ENCODE measurements at places on chromosomes 11 and 22.

DNA sequence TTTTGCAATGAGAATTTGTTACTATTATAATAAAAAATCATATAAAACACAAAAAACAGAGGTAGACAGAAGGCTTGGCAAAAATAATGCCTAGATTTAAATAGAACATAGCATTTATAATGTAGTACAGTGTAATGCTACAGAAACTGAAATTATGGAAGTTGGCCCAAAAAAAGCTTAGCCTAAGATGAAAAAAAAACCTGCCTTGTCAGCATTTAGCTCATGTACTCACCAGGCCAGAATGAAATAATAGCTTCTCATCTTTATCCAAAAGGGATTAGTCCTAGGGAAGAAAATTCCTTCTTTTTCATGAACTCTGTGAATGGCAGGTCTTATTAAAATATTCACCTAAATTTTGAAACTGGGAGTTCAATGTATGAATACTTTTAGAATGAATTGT, 951.1 kb downstream of the LRRC4C start:
- DNase-seq = no peak

DNA sequence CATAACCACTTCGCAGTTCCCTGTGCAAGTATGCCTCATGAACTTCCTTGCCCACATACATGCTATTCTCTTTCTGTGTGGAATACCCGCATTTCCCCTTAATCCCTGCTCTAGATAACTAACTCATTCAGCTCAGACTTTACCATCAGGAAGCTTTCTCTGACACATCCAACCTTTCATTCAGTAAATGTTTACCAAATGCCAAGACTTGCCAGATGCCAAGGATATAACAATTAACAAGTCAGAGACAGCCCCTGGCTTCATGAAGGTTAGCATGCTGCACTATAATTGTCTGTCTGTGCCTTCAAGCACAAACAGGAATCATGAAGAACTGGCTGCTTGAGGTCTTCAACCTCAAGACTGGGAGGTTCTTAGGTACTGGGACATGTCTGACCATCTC, 71.2 kb upstream of the GDPD4 start:
- no peak for DNase-seq

DNA sequence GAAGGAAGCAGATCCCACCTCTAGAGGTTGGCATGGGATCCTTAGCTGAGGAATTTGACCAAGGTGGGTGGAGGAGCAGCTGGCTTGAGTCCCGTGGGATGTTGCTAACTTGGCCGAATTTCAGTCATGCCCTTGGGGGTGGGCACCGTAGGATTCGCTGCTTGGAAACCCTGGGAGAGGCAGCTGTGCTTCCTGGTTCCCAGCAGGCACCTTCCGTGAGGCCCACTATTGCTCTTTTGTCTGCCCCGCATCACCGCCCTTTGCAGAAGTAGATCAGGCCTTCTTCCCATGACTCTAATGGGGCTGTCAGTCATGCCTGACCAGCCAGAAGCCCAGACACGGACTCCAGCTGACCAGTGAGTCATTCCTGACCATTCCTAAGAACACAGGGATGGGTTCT, 292.3 kb upstream of the SYN3 start:
- DNase-seq = no peak

GRCh38 chr11:34002420-34002819, 49.1 kb upstream of the CAPRIN1 start:
- DNase-seq = no peak

- no peak for DNase-seq
These were observed 879.7 kb downstream of the JRKL start for GRCh38 chr11:97269527-97269926.

- DNase-seq = no peak
These were observed 8.0 kb downstream of the MRTFA start for GRCh38 chr22:40628354-40629042.

- no peak for DNase-seq
These were observed 102.9 kb downstream of the CTTN start for GRCh38 chr11:70501051-70501901.

- no peak for DNase-seq
These were observed 73.4 kb upstream of the YWHAH start for GRCh38 chr22:31870890-31871289.

- peak; percentile 39 for DNase-seq
These were observed 2.4 kb downstream of the ZDHHC24 start for GRCh38 chr11:66543263-66544107.

- no peak for DNase-seq
These were observed 84.9 kb downstream of the PRR5L start for GRCh38 chr11:36381015-36381360.

DNA sequence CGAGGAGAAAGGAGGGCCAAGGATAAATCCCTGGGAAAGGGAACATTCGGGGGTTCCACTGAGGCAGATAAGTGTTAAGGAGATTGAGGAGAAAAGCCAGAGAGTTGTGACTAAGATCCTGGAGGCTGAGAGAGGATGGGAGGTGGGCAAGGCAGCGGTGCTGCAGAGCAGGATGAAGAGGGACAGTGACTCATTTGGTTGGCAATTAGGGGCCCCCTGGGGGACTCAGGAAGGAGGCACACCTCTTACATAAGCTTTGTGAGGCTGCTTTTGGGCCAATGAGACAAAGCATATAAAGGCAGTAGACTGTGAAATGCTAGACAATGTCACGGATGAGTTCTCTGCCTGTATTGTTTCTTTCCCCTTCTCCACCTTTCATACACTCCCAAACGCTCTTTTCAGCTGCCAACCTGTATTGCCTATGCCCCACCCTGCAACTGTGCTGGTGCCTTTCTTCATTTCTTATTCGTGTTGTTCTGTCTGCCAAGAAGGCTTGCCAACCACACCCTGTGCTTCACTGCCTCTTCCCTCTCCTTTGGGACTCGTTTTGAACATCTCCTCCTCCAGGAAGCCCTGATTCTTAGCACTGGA, 246.8 kb upstream of the KIRREL3 start:
- DNase-seq = no peak

GRCh38 chr11:110286298-110287040, 9.9 kb downstream of the RDX start:
- DNase-seq = no peak

- DNase-seq = no peak
These were observed 1.3 kb downstream of the CSNK1E start for GRCh38 chr22:38315823-38316363.

DNA sequence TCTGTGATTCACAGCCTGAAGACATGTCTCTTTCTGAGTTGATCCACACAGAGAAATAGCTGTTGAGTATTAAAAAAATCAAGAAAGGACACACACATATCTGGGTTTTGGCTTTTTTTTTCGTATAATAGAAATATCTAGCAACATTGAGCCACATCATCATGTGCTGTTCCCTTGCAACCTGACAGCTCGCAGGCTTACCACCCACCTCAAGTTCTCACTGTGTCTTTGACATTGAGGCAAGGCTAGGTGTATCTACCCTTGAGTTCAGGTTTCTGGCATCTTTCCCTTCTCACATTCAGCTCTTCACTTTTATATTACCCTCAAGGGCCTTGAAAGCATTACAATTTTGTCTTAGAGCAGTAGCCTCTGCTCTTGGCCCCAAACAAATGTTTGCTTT, 490.3 kb upstream of the KIRREL3 start:
- no peak for DNase-seq

- DNase-seq = no peak
These were observed 22.7 kb downstream of the LRFN4 start for GRCh38 chr11:66879583-66879982.

DNA sequence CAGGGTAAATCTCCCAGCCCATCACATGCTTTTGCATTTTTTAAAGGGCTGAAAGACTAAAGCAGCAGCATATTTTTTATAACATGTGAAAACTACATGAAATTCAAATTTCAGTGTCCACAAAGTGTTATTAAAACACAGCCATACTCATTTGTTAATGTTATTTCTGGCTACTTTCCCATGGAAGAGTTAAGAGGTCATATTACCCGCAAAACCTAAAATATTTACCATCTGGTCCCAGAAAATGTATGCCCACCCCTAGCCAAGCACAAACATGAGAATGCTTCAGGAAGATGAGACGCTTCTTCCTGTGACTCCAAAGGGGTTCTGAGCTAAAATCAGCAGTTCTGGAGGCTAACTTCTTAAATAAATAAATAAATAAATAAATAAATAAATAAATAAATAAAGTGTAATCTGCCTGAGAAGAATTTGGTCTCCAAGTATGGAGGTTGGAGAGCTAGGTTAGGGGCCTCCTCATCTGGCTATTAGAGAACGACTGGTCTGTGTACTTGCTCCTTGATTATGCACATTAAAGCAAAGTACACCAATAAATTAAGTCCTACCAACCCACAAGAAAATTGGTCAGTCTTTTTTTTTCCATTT, 9.7 kb downstream of the IMMP1L start:
- no peak for DNase-seq

GRCh38 chr11:86620891-86621521, 51.4 kb downstream of the ME3 start:
- no peak for DNase-seq
